Mammary epithelial cell (primary cell): ENCODE measurements at places on chromosomes 7 and 10. TPM values are rescaled to one million over a fixed set of nuclear protein-coding genes. Genes with fewer than 3 reads are reported as not detected.

SYT15 gene
- total RNA-seq, result under 0.01 TPM

DNA sequence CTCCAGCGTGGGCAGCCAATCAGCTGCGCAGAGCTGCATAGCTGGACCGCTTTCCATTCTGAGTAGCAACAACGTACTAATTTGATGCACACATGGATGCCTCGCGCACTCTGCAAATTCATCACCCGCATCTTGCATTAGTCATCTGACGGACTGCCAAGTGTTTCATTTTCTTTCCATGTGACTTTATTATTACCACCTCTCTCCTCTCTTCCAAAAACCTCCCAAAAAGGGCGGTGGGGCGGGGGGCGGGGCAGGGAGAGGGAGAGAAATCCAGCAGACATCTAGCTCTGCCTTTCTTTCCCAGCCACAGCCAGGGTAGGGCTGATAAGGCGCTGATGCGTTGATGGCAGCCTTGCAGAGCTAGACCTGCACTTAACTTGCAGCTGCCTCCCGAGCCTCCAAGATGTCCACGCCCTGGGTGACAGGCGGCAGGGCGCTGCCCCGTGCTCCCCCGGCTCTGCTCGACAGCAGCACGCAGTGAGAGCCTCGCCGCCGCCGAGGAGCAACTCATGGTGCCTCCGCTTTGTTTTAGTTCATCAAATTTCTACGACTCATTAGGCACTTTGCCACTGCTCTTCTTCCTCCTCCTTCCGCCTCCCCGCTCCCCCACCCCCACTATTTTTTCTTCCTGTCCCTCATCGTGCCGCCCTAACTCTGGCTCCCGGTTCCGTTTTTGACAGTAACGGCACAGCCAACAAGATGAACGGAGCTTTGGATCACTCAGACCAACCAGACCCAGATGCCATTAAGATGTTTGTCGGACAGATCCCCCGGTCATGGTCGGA is 147.3 kb downstream of the CELF2 start:
- DNase-seq, result peak; percentile 0

GRCh38 chr7:132697003-132697402 is 120.7 kb upstream of the PLXNA4 start:
- DNase-seq, result no peak

- DNase-seq, result no peak
Observed at GRCh38 chr10:3853016-3853415, 68.0 kb upstream of the KLF6 start.

GRCh38 chr7:18151422-18151821 is 123.8 kb upstream of the PRPS1L1 start:
- DNase-seq, result no peak

CUX1 gene
- total RNA-seq, result 23.0 TPM

CROT gene
- total RNA-seq, result 34.0 TPM

DNA sequence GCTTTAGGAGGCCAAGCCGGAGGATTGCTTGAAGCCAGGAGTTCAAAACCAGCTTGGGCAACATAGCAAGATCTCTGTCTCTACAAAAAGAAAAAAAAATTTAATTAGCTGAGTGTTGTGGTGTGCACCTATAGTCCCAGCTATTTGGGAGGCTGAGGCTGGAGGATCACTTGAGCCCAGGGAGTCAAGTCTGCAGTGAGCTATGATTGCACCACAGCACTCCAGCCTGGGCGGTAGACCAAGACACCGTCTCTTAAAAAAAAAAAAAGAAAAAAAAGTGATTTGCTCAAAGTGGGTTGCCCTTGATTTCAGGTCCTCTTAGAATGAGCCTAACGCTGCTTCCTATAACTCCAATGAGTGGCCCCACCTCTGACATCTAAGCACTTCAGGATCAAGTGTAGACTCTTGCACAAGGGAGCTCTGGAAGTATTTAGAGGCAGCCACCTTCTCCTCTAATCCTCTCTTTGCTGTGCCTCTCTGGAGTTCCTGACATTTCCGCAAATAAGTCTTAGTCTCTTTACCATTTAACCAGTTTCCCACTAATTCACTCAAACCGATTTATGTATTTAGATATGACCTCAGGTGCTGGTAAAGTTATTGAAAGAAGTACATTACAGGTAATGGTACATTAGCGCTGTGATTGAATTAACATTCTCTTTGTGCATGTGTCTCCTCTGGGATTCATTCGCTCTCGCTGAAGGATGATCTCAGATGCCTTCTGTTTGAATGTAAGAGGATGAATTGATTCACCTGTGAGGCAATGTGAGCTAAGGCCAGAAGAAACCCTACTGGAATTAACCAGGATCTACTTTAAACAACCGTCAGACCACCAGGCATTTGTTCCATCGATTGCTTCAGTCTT is 60.8 kb upstream of the CELF2 start:
- DNase-seq, result no peak

DNA sequence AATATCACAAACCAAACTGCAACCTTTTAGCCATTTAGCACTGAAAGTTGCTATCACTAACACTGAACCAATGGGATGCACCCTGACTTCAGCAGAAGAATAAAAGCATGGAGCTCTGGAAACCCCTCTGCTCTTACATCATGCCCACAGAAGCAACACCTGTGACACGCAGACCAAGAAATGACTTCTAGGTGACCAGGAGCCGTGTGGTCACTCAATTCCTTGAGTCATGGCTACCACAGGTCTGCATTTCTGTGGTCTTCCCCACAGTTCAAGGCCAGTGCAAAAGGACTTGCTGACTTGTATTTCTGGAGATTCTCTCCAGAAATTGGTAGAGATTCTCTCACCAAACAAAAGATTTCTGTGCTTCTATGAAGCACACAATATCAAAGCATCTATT is 38.3 kb downstream of the NRCAM start:
- no peak for DNase-seq

GRCh38 chr10:6014241-6014761 is 37.0 kb upstream of the IL15RA start:
- peak; percentile 32 for DNase-seq

NPSR1 gene
- not detected in 2 replicates for total RNA-seq
